D721Med (cell line): ENCODE measurements at places on chromosomes 5 and 9.

DNA sequence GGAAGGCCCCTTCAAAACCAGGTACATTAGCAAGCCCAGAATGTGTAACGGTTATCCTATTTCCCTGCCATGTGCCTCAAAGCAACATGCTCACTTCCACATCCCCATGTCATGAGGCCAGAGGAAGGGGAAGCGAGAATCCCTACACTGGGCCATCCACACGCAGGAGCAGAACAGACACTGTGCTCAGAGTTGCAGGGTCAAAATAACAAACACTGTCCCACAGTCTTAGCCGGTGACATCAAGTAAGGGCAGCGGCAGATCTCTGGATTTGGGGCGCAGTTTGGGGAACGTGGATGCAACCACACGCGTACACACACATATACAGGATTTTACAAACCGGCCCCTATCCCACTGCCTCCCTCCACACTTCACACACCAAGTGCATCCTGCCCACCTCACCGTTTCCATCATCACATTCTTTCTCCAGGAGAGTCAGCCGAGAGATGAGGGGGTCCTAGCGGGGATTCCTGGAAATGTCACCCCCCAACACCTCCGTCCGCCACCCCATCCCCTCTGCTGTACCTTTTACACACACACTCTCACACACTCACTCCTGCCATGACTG, 776 bp downstream of the APBA1 start:
- no peak for DNase-seq

GRCh38 chr5:177300236-177300880, 3.2 kb downstream of the RAB24 start:
- no peak for DNase-seq

DNA sequence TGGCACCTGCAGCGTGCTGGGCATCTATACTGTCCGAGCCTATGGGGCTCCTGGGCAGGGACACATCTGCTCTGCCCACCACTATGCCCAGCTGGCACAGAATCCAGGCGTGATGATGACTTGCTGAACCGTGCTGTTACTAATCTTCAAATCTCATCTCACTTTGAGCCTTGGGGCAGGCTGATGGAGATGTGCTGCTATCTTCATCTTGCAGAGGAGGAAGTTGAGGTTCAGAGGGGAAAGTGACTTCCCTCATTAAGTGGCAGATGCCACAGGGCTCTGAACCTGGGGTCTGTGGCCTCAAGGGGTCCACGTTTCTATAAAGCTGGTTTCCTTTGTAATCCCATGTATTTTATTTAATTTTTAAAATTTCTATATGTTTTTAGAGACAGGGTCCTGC, 4.7 kb downstream of the SLC2A6 start:
- DNase-seq: no peak

GRCh38 chr5:14319102-14319501, 176.0 kb downstream of the TRIO start:
- no peak for DNase-seq
